ENCODE measurements at places on chromosomes 4 and X.
A peak's percentile ranks its signal among the peaks of the same experiment; 100 is the strongest.

GRCh38 chr4:4416981-4417380, 30.1 kb downstream of the NSG1 start:
- DNase-seq, result no peak

GRCh38 chrX:39581411-39581810, 516.3 kb downstream of the BCOR start:
- no peak for DNase-seq

GRCh38 chr4:181319629-181320028, 923.6 kb upstream of the TENM3 start:
- no peak for DNase-seq

DNA sequence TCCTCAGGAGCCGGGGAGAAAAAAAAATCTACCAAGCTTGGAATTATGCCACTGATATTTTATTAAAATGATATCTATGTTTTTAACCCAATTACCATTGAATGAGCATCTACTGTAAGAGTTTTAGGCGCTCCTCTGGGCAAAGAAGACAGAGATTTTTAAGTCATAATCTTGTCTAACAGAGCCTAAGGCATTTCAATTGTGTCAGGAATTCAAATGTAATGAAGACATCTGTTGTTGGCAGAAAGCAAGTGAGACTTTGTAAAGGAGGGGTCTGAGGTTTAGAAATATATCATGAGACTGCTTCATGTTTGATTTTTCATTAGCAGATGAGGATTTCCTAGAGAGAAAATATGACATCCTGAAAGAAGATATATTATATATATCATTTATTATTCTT, 1158.1 kb downstream of the FSTL5 start:
- no peak for DNase-seq

DNA sequence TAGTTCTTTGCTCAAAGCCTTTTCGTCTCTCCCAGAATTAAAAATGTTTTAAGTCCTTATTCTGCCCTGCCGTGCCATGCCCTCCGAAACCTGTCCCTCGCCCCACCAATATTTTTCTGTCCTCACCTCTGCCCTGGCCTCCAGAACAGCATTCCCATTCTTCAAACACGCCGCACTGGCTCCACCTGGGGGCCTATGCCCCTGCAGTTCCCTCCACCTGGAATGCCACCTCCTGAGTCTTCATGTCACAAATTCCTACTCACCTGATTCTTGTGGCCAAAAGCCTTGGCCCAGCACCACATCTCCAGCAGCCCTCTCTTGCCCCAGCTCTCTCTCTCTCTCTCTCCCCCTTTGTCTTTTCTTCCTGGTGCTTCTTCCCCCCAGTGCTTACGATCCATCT, 91.6 kb downstream of the APBB2 start:
- DNase-seq, result no peak

- no peak for DNase-seq
Observed at GRCh38 chrX:133555782-133556458, 140.6 kb upstream of the GPC4 start.

GRCh38 chr4:127559981-127560380, 72.8 kb upstream of the INTU start:
- no peak for DNase-seq

DNA sequence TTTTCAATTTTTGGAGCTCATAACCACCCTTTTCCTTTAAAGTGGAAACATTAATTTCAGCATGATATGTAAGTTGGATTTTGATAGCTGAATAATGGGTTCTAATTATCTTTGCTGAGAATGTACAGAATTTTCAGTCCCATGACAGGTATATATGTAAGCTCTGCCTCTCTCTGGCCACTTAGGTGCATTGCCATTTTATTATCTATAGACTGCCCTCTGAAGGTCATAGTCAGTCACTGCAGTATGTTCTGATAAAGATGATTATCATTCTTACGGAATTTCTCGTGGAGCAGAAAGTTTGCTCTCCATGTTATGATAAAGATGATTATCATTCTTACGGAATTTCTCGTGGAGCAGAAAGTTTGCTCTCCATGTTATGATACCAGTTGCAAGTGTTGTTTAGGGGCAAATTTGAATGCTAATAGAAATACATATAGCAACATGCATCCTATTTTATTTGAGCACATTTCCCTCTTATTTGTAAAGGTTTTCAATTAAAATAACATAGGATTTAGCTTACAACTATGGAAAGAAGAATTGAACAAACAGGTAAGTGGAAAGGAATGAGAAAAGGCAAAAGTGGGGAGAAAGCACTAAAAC, 10.4 kb downstream of the AFP start:
- peak; percentile 42 for DNase-seq

DNA sequence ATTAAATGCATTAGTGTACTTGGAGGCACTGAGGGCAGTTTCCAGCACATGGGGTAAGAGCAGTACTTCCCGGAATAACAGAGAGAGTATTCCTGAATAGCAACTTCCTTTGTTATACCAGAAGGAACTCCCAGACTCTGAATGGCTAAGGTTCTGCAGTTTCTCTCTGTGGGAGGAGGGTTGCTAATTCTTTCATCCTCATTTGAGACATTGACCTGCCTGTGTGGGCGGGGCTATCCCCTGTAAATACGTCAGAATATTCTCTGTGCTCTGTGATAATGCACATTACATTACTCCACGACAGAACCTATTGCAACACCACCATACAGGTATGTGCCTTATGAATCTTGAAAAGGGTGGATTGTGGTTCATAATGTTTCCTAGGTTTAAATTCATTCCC, 52.7 kb downstream of the SPINK2 start:
- no peak for DNase-seq

- DNase-seq, result no peak
Observed at GRCh38 chr4:151643564-151643963, 117.2 kb downstream of the GATB start.

DNA sequence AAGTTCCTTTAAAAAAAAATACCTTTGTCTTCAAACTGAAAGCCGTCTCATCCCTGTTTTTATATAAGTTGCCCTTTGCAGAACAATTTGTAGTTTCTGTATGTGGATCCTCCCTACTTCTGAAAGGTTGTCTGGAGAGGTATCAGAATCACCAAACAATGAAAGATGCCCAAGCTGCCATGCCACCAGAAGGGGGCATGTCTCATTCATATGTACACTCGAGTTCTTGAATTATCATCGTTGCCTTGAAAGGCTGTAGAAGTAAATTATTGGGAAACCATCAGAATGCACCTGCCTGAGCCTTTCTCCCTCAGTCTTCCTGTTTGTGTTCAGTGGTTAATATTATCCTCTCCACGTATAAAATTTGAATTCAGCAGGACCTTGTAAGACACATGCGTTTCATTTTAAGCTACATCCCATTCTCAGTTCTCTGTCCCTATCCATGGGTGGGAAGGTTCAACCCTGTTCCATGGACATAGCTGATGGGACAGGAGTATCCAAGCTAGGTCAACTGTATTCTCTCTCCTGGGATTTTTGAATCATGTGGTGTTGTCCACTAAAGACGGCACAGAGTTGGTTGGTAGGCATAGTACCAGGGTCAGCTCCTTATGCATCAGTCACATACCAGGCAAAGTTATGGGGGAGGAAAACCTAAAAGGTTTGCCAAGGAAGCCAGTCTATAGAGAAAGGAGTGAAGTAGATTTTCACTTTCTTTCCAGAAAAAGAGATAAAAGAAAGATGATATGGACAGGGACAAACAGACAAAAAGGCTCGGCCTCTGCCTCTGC, 24.0 kb downstream of the GALNT7 start:
- DNase-seq, result no peak

GRCh38 chrX:150270622-150271021, 92.5 kb upstream of the MAMLD1 start:
- no peak for DNase-seq

GRCh38 chr4:83252782-83253405, 31.7 kb downstream of the COQ2 start:
- DNase-seq, result peak; percentile 27

DNA sequence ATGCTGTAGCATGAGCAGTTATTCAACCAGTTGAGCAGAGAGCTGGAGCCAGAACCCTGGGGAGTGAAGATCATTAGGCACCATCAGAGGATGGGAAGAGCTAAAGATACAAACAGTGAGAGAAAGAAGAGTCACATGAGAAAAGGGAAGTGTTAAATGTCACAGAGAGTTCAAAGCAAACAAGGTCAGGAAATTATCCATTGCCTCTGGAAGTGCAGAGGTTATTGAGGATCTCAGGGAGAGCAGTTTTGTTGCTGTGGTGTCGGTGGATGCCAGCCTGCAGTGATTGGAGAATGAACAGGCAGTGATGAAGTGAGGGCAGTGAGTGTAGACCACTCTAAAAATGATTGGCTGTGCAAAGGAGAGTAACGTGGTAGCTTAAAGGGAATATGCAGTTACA, 17.7 kb downstream of the SPARCL1 start:
- DNase-seq, result no peak

- no peak for DNase-seq
Observed at GRCh38 chr4:52919461-52919860, 57.3 kb downstream of the RASL11B start.

DNA sequence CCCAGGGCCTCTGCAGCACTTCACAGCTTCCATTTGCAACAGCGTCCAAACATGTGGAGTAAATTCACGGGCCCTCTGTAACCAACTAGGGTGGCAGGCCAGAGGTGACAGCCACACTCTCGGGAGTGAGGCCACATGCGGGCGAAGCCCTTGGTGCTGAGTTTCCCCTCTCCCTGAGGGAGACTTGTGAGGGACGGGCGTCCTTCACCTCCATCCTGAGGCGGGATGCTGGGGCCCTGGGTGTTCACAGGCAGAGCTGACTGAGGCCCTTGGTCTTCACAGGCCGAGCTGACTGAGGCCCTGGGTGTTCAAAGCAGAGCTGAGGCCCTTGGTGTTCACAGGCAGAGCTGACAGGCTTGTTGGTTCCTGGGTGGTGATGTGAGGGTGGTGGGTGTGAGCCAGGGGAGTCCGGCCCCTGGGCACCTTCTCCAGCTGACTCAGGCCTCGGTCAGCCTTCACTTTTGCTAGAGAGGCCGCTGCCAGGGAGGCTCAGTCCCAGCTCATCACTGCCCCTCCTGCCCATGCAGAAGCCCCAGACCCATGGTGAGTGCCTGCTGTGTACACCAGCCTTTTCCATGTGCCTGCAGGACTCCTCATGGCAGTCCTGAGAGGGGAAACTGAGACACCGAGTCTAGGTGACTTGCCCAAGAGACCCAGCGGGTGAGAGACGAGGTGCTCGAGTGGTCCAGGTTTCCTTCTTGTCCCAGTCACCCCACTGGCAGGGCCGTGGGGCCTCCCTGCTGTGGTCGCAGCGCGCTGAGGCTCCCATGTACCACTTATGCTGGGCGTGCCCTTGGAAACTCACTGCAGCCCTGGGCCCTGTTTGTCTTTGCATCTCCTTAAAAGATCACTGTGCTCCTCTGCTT, 8.5 kb downstream of the WFS1 start:
- DNase-seq, result no peak

GRCh38 chr4:177492022-177492421, 49.8 kb upstream of the AGA start:
- no peak for DNase-seq

DNA sequence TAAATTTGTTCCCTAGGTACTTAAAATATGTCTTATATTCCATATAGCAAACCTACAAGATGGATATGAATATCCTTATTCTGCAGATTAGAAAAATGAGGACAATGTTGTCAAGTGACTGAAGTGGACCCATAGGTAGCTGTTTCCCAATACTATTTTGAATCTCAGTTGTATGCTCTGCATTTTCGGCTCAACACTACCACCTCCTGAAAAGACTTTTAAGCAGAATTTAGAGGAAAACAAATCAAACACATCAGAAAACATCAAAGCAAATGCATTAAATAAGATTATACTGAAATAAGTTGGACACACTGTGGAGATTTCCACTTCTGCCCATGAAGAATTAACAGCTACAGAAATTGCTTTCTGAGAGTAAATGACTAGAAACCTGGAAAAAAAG, 488.7 kb downstream of the TRIML1 start:
- no peak for DNase-seq
